SK-MEL-5 (cell line): ENCODE measurements at places on chromosomes 2 and 18. TPM values are rescaled to one million over a fixed set of nuclear protein-coding genes. Genes with fewer than 3 reads are reported as not detected.
A peak's percentile ranks its signal among the peaks of the same experiment; 100 is the strongest.

GRCh38 chr2:113697516-113697915 is 58.9 kb downstream of the SLC35F5 start:
- no peak for DNase-seq

DNA sequence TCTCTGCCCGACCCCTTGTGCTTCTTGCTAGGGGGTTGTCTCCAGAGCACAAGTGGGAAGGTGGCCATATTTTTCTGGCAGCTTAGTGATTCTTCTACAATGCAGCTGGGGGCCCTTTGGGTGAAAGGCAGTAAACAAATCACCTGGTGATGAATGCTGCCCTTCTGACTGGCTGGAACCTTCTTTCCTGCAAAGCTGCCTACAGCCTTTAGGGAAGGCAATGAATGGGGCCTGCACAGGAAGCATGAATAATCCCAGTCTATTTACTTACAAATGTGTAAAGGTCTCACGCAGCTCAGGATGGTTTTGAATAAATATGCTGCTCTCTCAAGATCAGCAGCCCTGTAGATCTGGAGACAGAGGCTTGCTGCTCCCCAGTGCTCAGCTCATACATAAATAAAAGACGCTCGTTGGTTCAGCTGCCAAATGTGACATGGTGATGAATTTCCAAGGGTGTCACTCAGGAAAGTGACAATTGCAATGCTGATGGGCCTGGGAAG is 289.2 kb downstream of the TDRD15 start:
- DNase-seq, result no peak

GRCh38 chr2:174332217-174332963 is 2.4 kb upstream of the SP9 start:
- no peak for DNase-seq

GRCh38 chr2:71538241-71538640 is 84.9 kb downstream of the DYSF start:
- DNase-seq, result no peak

DNA sequence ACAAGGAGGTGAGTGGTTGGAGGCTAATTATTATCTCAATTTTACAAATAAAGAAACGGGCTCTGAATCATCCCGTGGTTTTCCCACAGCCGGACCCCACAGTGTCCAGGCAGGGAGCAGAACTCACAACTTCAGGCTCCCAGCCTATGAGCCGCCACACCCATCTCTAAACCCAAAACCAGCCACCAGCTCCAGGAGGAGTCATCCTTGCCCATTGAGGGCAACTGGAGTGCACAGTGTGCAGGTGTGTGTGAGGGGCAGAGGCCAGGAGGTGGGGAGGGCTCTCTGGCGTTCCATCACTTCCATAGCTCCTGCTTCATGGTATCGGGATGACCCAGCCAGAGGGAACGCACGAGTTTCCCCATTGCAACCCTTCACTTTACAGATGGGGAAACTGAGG is 144.5 kb downstream of the CYP26B1 start:
- DNase-seq, result no peak

DNA sequence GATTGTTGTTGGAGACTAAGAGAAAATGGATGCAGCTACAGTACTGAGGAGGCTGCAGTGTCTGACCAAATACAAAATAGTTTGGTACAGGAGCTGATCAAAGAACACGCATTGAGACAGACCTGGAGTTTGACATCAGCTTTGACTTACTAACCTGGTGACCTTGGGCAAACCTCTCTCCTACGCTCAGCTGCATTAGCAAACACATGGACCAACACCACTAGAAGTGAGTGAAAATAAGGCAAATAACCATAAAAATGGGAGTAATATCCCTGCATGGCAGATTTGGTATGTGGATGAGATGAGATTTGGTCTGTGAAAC is 126.5 kb downstream of the LPIN1 start:
- no peak for DNase-seq

GRCh38 chr2:74887960-74888700 is 54.2 kb downstream of the HK2 start:
- no peak for DNase-seq

GRCh38 chr2:177073611-177074010 is 139.0 kb upstream of the HNRNPA3 start:
- DNase-seq, result no peak

- no peak for DNase-seq
These were observed 66.5 kb downstream of the GALNT14 start for GRCh38 chr2:31071741-31072140.

- no peak for DNase-seq
These were observed 587 bp downstream of the MEIS1 start for GRCh38 chr2:66435549-66435875.

GRCh38 chr2:215612786-215613185 is 176.9 kb upstream of the FN1 start:
- DNase-seq, result no peak

DNA sequence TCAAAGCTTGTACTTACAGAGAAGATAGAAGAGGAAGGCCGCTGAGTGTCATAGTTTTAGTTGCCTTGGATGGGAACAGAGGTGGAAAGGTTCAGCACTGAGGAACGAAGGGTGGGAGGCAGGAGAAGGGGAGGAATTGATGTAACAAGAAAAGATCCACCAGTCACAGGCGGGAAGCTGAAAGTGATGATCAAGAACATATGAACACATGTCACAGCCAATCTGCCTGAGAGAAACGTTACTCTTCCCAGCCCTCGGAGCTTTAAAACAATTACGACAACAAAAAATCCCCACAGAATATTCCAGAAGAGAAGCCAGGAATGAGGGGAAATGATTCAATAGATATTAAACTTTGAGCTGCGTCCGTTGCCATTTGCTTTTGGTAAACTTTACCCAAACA is 87.1 kb downstream of the TSHZ1 start:
- no peak for DNase-seq

- no peak for DNase-seq
These were observed 55.8 kb downstream of the CTIF start for GRCh38 chr18:48594471-48595094.

- DNase-seq, result no peak
These were observed 95.1 kb downstream of the COMMD1 start for GRCh38 chr2:62000538-62000937.

DNA sequence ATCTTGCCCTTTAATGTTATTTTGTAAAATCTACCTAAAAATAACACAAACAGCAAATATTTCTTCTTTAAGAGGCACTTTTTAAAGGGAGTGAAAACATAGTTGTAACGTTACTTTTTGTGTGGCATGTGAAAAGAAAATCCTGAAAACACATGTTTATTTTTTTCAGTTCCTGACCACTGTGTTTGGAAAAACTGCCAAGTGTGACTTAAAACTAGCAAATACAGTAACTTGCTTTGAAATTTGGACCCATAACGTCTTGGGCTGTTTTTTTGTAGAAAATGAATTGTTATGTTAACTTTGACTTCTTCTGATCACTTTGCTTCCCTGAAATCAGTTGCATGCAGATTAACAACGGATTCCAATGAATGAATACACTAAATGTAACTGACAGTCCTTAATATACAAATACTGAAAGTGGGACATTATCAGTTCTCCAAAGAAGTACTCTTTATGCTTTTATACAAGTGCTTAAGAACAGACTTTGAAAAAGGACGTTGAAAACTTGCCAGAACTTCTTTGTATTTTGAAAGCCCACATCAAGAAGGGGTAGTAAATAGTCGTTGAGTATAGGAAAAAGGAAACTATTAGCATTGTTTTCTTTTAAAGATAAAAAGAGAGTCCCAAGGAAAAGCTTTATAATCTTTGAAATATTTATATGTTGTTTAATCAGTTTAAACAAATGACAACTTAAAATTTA is 96.1 kb upstream of the ZEB2 start:
- no peak for DNase-seq

GRCh38 chr2:99899882-99900281 is 242.5 kb downstream of the AFF3 start:
- DNase-seq, result no peak

DNA sequence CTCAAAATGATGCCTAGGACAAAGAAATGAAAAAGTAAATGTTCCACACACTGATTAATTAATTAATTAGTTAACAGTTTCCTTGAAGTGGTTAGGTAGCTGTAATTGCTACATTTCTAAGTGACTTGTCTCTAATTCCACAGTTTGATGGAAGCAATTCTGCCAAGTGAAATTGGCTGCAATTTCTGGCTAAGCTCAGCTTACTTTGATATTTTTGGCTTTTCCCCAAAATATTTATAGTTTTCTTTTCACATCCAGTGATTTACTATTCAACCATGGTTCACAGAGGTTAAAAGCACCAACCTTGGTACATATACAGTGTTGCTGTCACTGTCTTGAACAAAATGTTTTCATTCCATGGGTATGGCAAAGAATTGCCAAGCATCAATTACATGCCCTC is 459.5 kb upstream of the CDH20 start:
- DNase-seq, result no peak

- no peak for DNase-seq
These were observed 24.9 kb downstream of the PELI1 start for GRCh38 chr2:64119369-64119768.

DNA sequence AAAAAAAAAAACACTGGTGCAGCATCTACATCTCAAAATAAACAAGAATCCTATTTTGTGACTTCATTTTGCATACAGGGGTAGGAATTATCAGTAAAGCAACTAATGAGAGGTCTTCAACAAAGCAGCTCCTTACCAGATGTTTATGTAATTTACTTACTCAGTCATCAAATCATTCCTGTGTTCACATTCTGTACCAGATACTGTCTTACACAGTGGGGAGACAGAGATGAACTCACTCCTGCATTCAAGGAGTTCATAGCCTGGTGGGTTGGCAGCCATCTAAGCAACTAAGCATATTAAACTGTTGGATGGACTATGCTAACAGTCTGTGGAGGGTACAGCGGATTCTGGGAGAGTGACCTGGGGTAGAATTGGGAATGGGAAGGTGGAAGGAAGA is 169.0 kb downstream of the OSR1 start:
- no peak for DNase-seq

DNA sequence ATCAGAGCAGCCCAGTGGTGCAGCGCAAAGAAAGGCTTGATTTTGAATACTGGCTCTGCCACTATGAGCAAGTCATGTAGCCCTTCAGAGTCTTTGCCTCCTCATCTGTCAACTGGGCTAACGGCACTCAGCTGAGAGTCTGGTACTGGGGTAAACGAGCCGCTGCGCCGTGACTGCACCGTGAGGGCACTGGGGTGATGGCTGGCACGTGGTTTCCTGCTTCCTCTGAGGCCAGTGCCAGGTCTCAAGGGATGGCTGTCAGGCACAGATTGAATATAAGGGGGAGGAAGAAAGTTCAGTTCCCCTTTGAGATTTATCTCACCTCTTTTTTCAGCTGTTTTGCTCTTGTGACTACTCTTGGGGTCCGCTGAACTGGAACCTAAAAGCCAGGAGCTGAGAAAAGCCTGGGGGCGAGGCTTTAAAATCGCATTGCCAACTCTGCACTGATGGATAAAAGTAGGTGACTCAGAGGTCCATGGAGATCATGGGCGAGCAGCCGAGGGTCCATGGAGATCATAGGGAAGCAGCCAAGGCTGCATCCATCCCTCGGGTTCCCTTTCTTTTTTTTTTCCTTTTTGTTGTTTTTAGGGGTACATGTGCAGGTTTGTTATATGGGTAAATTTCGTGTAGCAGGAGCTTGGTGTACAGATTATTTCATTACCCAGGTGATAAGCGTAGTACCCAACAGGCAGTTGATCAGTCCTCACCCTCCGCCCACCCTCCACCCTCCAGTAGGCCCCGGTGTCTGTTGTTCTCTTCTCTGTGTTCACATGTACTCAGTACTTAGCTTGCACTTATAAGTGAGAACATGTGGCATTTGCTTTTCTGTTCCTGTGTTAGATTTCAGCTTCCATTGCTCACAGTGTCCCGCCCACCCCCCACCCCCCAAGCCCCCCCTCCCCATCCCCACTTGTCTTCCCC is 114.3 kb downstream of the SPP2 start:
- no peak for DNase-seq

DNA sequence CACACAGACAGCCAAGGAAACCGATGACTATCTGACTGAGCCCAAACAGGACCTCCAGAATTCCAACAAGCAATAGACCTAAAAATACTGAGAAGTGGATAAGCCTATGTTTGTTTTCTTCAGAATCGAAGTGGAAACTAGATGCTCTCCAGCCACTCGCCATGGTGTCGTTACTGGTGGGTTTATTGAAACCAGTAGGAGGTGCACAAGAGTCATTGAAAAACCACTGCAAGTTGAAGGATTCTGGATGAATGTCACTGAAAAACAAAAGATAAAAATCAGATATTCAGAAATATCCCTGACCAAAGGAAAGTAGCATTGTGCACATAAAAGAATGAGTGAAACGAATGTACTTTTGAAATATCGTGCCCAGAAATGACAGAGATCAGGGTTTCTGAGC is 15.3 kb downstream of the TM4SF20 start:
- DNase-seq, result peak; percentile 72

- no peak for DNase-seq
These were observed 4.4 kb upstream of the SLC30A6 start for GRCh38 chr2:32161296-32161695.

- DNase-seq, result no peak
These were observed 8.3 kb downstream of the CERKL start for GRCh38 chr2:181648478-181649155.

Gene ACTR3
- 217 and 218 TPM in 2 replicates for total RNA-seq

Gene B3GNT2
- total RNA-seq, result 33.1 and 34.7 TPM in 2 replicates

Gene AMER3
- not detected in 2 replicates for total RNA-seq

Gene FBXO11
- total RNA-seq, result 34.4 and 38.2 TPM in 2 replicates

Gene FAM124B
- 0.13 TPM in 1 of 2 replicates, not detected in the other for total RNA-seq

Gene FAM110C
- total RNA-seq, result 0.18 TPM in 1 of 2 replicates, not detected in the other

Gene ANKRD30B
- 7.1 and 7.3 TPM in 2 replicates for total RNA-seq

Gene CAPN13
- not detected in 2 replicates for total RNA-seq

Gene ANKRD44
- total RNA-seq, result 34.6 and 42.2 TPM in 2 replicates

Gene SERPINB7
- 0.21 and 0.59 TPM in 2 replicates for total RNA-seq

Gene DYNC1I2
- 59.1 and 66.9 TPM in 2 replicates for total RNA-seq

Gene CYS1
- total RNA-seq, result 0.27 and 0.29 TPM in 2 replicates

Gene SCN7A
- not detected in 2 replicates for total RNA-seq

Gene KHK
- 3.0 and 3.2 TPM in 2 replicates for total RNA-seq

Gene CHRND
- total RNA-seq, result 0.13 TPM in 1 of 2 replicates, not detected in the other
